Transverse colon (tissue), 4 donors: ENCODE measurements at places on chromosomes 4 and X.

DNA sequence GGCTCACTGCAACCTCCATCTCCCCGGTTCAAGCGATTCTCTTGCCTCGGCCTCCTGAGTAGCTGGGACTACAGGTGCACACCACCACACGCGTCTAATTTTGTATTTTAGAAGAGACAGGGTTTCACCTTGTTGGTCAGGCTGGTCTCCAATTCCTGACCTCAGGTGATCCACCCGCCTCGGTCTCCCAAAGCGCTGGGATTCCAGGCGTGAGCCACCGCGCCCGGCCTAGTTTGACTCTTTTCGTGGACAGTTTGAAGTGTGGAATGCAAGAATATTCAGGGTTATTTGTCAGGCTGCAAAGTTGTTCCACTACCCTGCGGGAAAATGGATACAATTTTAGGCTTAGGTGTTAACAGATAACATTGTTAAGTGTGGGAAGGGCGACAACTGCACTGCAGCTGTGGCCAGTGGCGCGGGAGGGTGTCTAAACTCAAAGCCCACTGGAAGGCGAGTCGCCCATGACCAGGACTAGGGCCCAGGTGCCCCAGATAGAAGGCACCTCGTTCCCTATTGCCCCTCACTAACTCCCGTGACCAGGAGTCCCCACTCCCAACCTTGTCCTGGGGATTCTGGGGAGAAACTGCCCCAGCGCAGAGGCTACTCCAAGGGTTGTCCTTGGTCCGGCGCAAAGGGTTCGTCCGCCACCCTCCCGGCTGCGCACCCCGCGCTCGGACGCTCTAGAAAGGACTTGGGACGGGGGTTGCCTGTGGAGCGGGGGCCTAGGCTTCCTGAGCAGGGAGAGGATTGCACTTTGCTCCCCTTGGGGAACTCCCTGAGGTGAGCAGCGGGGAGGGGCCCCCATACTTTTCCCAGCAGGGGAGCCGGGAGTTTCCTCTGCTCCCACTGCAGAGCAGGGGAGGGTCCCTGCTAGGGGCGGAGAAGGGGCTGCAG lies 1.1 kb upstream of the CD99 start:
- peak overlapping the region; percentile 90 for H3K4me3 ChIP-seq
- H3K27me3 ChIP-seq, result no peaks in the 10 kb centered on the region
- no peaks in the 10 kb centered on the region for H3K36me3 ChIP-seq

DNA sequence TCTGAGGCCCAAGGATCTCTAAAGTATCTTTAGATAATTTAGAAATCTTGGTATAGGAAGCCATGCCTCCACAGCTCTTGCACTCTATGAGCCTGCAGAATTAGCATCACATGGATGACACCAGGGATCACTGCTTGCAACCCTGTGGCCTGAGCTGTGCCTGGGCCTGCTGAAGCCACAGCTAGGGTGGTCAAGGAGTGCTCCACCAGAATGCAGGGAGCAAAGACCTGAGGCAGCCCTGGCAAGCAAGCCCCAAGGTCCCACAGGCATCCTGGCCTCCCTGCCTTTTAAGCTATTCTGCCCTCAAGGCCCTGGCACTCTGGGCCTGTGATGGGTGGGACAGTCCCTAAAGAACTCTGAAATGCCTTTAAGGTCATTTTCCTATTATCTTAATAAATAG lies 105.2 kb upstream of the NALF2 start:
- H3K4me1 ChIP-seq, result no peaks in the 10 kb centered on the region
- no peak for DNase-seq
- no peaks in the 10 kb centered on the region for H3K36me3 ChIP-seq
- H3K27me3 ChIP-seq, result no peaks in the 10 kb centered on the region
- H3K4me3 ChIP-seq, result no peak overlapping the region

GRCh38 chrX:14528629-14529289 lies 577 bp upstream of the GLRA2 start:
- H3K4me1 ChIP-seq, result no peaks in the 10 kb centered on the region
- no peak overlapping the region for H3K27ac ChIP-seq

DNA sequence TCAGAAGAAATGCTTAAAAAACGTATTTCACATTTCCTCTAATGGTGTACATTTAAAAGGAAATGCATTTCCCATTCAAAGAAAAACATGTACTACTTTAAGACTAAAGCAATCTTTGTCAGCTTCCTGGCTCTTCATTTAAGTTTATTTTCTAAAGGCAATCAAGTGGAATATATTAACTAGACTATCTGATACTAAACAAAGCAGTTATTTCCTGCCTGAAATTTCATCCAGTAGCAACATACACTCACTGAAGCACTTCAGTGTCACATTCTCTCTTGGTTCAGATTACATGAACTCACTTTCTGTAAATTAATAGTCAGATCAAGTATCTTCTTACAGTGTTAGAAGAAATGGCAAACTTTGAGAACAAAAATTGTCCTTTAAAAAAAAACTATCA lies 42.5 kb downstream of the LRBA start:
- H3K27ac ChIP-seq, result no peak overlapping the region
- H3K36me3 ChIP-seq, result no peaks in the 10 kb centered on the region
- H3K4me1 ChIP-seq, result peaks cover 15% of the 10 kb centered on the region
- H3K27me3 ChIP-seq, result no peaks in the 10 kb centered on the region
- no peak for DNase-seq

DNA sequence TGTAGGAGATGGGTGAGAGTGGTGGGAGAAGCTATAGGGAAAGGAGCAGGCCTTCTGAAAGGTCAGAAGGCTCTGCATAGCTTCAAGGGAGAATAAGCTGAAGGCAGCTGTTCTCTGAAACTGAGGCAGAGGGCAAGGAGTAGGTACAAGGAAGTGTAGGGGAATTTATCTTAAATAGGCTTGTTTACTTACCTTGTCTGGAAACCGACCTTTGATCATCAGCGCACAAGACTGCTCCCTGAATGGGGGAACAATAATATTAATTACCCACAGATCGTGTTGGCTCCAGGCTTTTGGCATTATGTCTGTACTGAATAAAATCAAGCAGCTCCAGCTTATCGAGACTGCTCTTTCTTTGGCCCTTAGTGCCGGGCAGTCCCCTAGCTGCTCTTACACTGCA lies 175.5 kb upstream of the MAGEB16 start:
- no peaks in the 10 kb centered on the region for H3K27me3 ChIP-seq
- no peaks in the 10 kb centered on the region for H3K4me1 ChIP-seq
- H3K36me3 ChIP-seq, result no peaks in the 10 kb centered on the region
- DNase-seq, result no peak

- H3K4me3 ChIP-seq, result no peak overlapping the region
- no peaks in the 10 kb centered on the region for H3K27me3 ChIP-seq
- no peaks in the 10 kb centered on the region for H3K4me1 ChIP-seq
- no peak for DNase-seq
- H3K36me3 ChIP-seq, result no peaks in the 10 kb centered on the region
- no peak overlapping the region for H3K27ac ChIP-seq
Observed at GRCh38 chr4:112245383-112245782, 13.8 kb downstream of the AP1AR start.

DNA sequence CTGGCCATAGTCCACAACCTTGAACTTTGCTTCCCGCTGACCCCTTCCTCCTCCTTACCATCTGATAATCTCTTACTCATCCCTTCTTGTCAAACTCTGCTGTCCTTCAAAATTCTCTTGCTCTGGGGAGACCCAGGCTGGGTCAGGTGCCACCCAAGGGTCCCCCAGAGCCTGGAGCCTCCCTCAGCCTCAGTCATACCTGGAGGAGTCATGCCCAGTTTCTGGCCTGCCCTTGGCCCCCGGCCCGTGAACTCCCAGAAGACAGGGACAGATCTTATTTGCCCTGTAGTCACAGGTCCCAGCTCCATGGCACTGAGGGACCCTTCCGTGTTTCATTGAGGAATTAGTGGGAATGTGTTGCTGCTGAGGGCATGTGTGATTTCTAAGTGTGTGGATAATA lies 4.7 kb upstream of the GPR78 start:
- no peaks in the 10 kb centered on the region for H3K36me3 ChIP-seq
- no peak overlapping the region for H3K27ac ChIP-seq
- peaks cover 16% of the 10 kb centered on the region for H3K27me3 ChIP-seq
- DNase-seq, result no peak
- no peaks in the 10 kb centered on the region for H3K4me1 ChIP-seq
